ENCODE measurements at places on chromosomes 16 and 17.
A peak's percentile ranks its signal among the peaks of the same experiment; 100 is the strongest.

DNA sequence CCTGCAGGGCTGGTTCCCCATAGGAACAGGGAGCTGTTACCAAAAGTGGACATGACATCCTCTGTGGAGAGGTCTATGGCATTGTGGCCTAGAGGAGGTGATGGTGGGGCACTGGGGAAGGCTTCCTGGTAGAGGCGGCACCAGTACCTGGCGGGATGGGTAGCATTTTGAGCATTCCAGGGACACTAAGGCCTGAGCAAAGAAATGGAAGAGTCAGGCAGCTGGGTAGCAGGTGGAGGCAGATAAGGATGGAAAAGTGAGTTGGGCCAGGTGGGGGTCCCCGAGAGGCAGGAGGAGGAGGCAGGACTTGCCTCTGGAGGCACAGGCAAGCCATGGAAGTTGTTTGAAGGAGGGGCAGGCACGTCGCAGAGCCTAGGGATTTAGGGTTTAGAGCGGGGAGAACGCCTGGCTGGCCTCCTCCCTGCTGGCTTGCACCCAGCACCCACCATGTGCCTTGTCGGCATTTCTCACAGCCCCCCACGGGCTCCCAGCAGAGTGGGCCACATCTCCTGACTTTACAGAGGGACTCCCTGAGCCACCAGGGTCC lies 5.1 kb upstream of the ADCY7 start:
- H3K36me3 ChIP-seq = no peaks in the 10 kb centered on the region
- no peak for DNase-seq
- no peak overlapping the region for H3K4me3 ChIP-seq
- no peak overlapping the region for H3K27ac ChIP-seq
- no peaks in the 10 kb centered on the region for H3K27me3 ChIP-seq
- peaks cover 32% of the 10 kb centered on the region for H3K4me1 ChIP-seq

GRCh38 chr16:66443269-66443652 lies 16.2 kb downstream of the BEAN1 start:
- H3K36me3 ChIP-seq = no peaks in the 10 kb centered on the region
- H3K4me3 ChIP-seq = no peak overlapping the region
- H3K27me3 ChIP-seq = peaks cover 9% of the 10 kb centered on the region
- H3K4me1 ChIP-seq = peaks cover 14% of the 10 kb centered on the region
- no peak overlapping the region for H3K27ac ChIP-seq

GRCh38 chr17:76268991-76269981 lies 4.1 kb downstream of the UBALD2 start:
- H3K27me3 ChIP-seq = no peaks in the 10 kb centered on the region
- H3K4me3 ChIP-seq = no peak overlapping the region
- H3K4me1 ChIP-seq = peaks cover 27% of the 10 kb centered on the region
- H3K27ac ChIP-seq = peak overlapping the region; percentile 76
- H3K36me3 ChIP-seq = peaks cover 10% of the 10 kb centered on the region
- DNase-seq = peak; percentile 67

GRCh38 chr17:78122216-78122930 lies 6.2 kb downstream of the TMC6 start:
- H3K4me1 ChIP-seq = no peaks in the 10 kb centered on the region
- H3K4me3 ChIP-seq = no peak overlapping the region
- peak; percentile 63 for DNase-seq
- no peak overlapping the region for H3K27ac ChIP-seq
- peaks cover under 1% of the 10 kb centered on the region for H3K27me3 ChIP-seq

DNA sequence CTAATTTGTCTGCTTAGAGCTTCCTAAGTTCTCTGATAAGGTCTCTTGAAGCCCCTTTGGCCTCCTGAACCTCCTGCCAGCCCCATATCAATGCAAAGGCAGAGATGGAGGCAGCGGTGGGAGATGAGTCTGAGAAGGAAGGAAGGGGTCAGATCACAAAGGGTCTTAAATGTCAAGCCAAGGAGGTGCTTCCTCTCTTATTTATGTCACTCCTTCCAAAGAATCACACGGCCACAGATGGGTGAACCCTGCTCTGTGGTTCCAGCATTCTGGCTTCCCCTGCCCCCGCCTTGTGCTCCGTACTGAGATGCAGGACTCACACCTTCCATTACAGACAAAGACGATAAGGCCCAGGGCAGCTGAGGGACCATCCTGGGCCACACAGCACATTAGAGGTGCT lies 96.3 kb downstream of the GSG1L start:
- no peak for DNase-seq
- H3K36me3 ChIP-seq = no peaks in the 10 kb centered on the region
- peaks cover 9% of the 10 kb centered on the region for H3K27me3 ChIP-seq
- no peaks in the 10 kb centered on the region for H3K4me1 ChIP-seq
